ENCODE measurements at places on chromosomes 1 and 21.

DNA sequence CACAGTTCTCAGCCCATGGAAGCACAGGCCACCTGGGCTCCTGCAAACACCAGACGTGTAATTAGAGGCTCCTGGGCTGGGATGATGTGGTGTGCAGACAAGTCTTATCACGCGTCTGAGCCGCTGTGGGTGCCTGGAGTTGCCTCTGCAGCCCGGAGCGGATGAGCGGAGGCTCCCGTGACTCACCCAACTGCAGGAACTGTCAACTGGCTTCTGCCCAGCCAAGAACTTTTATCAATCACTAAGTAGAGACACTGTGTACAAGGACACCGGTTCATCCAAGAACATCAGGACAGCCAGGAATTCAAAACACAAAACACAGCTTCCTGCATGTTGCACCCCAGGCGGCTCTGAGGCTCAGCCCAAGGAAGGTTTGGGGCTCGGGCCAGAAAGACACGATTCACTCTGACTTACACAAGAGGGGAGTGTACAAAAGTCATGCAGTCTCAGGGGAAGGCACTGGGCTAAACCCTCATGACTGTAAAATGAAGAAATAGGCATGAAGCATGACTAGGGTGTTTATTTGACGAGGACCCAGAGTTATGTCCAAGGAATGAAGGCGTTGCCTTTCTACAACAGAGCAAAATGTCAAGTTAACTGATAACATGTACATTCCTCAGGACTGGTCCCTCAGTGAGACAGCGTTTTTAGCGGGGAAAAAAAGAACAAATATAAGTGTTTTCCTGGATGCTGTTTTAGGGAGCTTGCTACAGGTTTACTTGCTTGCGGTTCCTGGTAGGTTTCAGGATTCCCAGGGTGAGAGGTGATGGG, 21.1 kb downstream of the ERRFI1 start:
- peak; percentile 40 for DNase-seq

GRCh38 chr1:43083375-43083891, 88.7 kb downstream of the EBNA1BP2 start:
- DNase-seq, result no peak

DNA sequence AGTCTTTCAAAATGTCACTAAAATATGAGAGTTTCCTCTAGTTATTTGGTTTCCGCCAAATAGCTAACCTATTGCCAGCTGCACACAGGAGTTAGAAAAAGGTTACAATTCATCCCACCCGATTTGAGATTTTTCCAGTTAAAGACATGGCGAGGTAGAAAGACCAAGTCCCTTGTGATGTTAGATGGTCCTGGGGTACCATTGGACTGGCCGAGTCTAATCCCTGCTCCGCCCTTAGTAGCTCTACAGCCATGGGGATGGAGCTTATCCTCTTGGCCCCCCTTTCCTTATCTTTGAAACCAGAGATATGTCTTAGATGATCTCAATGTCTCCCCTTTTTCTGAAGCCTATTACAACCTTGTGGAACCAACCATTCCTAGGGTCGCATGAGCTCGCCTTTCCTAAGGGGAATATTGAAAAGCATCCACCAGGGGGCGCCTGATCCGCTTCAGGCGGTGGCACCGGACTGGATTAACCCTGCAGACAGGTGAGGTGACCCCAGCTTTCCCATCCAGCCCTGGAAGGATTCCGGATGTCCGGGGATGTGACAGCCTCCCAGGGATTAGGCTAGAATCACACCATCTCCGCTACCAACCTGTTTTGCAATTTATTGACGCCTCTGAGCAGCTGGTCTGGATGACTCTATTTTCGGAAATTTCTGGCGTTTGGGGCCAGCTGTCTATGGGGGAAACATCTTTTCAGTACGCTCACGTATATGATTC, 68.3 kb upstream of the SIM2 start:
- DNase-seq, result peak; percentile 17

- no peak for DNase-seq
Measured at GRCh38 chr1:93694039-93694438, 12.4 kb upstream of the BCAR3 start.

DNA sequence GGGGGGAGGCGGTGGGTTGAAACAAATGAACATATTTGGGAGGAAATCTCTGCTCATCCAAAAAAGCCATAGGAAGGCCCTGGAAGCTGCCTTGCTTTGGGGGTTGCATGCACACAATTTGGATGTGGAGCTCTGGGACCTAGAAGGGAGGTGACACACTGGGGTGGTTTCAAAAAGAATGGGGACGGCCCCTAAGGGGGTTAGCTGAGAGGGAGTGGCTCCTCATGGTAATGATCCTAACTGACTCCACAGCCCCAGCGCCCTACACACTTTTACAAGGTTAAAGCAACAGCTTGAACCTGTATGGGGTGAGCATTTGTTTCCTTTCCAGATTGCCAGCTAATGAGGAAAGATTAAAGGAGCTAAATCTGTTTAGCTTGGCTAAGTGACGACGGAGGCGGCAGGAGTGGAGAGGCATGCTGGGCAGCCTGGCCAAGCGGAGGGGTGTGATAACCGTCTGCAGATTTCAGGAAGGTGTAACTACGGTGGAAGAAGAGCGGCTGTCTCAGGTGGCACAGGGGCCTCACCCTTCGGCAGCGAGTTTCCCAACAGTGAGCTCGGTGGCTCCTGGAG, 107.3 kb downstream of the RNF220 start:
- no peak for DNase-seq

DNA sequence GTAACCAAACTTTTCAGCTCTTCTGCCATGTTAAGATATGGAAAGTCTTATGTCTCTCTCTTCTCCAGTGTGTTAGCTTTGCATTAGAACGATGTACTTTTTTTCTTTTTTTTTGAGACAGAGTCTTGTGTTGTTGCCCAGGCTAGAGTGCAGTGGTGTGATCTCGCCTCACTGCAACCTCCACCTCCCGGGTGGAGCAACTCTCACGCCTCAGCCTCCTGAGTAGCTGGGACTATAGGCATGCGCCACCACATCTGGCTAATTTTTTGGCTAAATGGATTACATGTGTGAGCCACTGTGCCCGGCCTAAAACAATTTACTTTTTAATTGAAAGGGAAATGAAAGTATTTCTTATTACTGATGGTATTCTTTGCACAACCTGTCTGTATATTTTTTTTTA, 35.8 kb downstream of the SPEN start:
- no peak for DNase-seq

Measured in urothelium cell line (cell line).